AG04449 (cell line): ENCODE measurements at places on chromosomes 6 and 20.
A peak's percentile ranks its signal among the peaks of the same experiment; 100 is the strongest.

GRCh38 chr6:9623985-9624384 lies 790.9 kb downstream of the TFAP2A start:
- no peak for DNase-seq

DNA sequence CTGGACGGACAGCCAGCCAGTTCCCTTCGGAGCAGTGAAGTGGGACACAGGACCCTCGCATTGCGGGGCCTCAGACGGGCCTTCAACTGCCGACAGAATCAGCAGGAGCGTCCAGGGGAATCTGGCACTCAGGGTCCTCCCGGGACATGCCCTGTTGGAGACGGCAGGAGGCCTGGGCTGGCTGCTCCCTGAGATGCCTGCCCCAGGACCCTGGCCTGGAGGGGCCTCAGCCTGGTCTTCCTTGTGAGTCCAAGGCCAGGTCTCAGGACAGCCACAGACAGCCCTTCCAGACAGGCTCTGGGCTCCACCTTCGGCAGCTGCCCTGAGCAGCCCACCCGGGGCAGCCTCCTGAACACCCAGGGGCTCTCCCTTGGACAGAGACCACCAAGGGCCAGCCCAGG lies 14.6 kb upstream of the HELZ2 start:
- DNase-seq, result no peak

- no peak for DNase-seq
Observed at GRCh38 chr6:63094947-63095346, 116.3 kb upstream of the FKBP1C start.

DNA sequence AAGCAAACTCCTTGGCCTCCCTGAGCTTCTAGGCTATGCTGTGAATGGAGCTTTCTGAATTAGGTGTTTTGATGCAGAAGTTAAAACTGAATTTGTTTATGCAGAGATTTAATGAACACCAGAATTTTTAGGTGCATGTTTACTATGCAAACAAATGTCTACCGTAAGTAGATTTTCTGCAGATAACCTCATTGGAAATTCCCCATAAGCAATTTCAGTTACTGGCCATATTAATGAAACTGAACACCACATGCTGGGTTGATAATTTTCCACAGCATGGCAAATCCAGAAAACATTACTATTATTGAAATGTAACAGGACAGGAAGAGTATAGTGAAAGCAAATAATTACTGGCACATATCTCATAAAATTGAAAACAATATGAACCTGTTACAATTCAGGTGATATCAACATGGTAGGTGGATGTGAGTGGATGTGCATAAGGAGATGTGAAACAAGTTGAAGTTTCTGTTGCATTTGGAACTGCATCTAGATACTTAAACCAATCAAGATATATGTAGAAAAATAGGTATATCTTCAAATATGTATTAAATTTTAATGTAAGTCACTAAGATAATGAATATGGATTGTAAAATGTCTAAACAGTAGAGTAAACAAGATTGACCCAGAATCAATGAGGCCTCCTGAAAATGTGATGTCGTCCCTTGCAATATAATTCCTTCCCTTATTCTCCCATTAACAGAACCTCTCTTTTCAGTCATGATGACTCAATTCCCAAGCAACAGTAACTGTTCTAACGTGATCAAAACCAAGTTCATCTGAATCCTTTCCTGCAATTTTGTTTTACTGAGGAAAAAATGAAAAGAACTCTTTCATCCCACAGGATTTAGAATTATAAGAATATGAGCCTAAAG lies 11.0 kb downstream of the PTCHD4 start:
- DNase-seq, result no peak

DNA sequence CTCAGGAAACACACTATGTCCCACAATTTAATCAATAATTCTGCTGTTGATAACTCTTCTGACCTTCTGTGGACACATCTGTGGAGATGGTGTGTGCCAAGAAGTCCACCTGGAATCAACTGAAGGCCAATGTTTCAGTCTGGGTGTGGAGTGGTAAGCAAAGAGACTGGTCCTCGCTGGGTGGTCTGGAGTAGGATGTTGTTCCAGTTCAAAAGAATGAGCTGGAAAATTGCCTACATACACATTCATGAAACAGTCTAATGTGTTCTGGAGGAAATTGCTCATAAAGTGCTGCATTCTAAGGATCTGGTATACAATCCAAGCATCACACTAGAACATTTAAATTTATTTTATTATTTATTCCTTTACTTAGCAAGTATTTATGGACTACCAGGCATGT lies 33.9 kb upstream of the TBX18 start:
- no peak for DNase-seq

DNA sequence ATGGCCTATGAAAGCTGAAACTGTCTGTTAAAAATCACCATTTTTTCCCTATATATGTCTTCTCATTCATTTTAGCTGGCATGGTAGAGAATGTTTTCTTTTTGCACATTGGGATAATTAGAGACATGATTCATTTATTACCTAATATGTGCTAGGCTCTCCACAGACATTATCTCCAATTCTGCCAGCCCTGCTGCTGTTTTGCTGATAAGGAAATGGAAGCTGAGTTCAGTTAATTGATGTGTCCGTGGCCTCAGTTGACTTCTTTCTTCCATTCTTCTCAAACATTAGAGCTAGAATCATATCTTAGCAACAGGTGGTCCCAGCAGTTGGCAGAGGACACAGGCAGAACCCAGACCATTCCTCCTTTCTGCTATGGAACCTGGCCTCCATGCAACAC lies 644.1 kb upstream of the CITED2 start:
- no peak for DNase-seq

GRCh38 chr20:19758501-19759331 lies 658 bp downstream of the RIN2 start:
- no peak for DNase-seq

GRCh38 chr20:20806121-20807095 lies 94.0 kb upstream of the RALGAPA2 start:
- no peak for DNase-seq

DNA sequence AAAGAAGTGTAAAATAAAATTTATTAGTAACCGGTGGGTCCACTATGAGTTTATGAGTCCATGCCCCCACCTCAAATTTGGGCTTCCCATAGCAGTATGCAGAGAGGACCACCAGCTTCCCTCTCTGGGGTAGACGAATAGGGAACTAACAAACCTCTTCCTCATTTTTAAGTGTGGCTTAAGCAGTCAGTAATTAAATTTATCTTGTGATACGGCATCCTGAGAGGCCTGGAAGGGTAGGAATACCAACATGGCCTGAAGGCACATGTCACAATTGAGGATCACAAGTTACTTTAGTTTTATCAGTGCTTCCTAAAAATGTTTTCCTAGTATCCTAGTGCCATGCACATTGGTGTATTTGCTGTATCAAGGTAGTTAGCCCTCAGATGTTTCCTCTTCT lies 239.9 kb downstream of the HIVEP2 start:
- no peak for DNase-seq

GRCh38 chr20:51634877-51635276 lies 92.4 kb upstream of the NFATC2 start:
- no peak for DNase-seq

DNA sequence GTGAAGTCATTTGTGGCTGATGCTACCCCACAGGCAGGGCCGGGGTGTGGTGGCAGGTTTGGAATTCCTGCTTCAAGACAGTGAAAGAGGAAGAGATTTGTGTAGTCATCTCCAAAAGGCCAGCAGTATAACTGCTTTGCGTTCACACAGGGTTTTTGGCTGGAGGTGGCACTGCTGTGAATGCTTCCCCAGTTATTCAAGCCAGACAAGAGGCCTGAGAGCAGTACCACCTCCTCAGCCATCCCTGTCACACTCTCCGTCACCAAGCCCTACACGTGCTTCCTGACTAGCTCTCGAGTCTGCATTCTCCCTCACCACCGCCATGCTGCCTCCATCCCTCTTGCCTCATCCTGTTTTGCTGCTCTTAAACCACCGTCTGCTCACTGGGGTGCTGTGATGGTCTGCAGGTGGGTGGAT lies 23.9 kb downstream of the ARMC2 start:
- no peak for DNase-seq

DNA sequence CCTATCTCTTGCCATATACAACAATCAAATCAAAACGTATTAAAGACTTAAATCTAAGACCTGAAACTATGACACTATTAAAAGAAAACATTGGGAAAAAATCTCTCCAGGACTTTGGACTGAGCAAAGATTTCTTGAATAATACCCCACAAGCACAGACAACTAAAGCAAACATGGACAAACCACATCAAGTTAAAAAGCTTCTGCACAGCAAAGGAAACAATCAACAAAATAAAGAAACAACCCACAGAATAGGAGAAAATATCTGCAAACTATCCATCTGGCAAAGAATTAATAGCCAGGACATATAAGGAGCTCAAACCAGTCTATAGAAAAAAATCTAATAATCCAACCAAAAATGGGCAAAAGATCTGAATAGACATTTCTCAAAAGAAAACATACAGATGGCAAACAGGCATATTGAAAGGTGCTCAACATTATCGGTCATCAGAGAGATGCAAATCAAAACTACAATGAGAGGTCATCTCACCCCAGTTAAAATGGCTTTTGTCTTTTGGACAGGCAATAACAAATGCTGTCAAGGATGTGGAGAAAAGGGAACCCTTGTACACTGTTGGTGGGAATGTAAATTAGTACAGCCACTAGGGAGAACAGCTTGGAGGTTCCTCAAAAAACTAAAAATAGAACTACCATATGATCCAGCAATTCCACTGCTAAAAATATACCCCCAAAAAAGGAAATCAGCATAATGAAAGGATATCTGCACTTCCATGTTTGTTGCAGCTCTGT lies 76.2 kb downstream of the SNX5 start:
- DNase-seq, result no peak

DNA sequence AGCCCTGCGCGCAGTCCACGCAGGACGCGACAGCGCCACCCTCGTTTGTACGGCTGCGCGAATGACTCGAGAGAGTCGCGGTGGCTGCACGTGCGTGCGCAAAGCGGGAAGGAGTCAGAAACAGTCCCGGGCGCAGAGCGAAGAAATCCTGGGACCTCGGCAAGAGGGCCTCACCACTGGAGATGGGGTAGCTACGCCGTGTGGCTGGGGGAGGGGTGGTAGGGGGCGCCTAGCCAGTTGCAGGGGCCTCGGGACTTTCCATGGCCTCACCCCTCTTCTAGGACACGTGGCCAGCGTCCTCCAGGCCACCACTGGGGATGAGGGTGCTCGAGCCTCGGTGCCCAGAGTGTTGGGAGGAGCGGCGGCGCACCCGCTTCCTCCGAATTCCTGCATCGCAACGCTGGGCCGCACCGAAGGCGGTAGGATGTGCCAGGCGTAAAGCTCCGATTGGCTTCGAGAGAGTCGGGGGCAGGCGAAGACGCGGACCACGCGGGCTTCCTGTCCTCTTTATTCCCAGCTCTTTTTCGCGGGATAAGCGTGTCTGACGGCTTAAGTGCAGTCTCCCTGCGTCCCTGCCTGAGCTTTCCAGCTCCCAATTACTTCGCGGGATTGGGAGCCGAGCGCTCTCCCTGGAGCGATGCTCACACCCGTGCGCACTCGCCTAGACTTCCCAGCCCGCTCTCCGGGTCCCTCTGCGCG lies 38.7 kb downstream of the NCR2 start:
- DNase-seq, result no peak

GRCh38 chr6:129498950-129499842 lies 210.8 kb downstream of the ARHGAP18 start:
- no peak for DNase-seq

DNA sequence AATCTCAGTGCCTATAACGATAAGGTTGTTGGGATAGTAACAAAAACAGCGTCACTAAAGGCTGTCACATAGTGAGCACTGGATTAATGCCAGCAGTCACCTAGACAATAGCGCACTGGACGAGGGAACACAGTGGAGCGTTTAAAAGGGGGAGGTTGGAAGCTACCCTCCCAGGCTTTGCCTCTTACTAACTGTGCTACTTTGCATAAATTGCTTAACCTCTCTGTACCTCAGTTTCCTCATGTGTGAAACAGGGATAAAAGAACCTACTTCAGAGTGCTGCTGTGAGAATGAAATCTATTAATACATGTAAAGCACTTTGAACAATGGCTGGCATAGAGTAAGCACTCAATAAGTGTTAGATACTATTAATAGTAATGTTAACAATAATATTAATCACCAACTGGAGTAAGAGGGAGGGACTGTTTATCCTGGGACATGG lies 10.5 kb downstream of the BCL2L1 start:
- no peak for DNase-seq

GRCh38 chr20:46945465-46945864 lies 50.8 kb downstream of the EYA2 start:
- DNase-seq, result no peak

- no peak for DNase-seq
Observed at GRCh38 chr6:72657407-72658197, 35.7 kb downstream of the KCNQ5 start.

GRCh38 chr20:6238421-6238820 lies 115.6 kb upstream of the FERMT1 start:
- no peak for DNase-seq

- DNase-seq, result no peak
Observed at GRCh38 chr6:159862103-159862502, 28.7 kb upstream of the MAS1 start.

DNA sequence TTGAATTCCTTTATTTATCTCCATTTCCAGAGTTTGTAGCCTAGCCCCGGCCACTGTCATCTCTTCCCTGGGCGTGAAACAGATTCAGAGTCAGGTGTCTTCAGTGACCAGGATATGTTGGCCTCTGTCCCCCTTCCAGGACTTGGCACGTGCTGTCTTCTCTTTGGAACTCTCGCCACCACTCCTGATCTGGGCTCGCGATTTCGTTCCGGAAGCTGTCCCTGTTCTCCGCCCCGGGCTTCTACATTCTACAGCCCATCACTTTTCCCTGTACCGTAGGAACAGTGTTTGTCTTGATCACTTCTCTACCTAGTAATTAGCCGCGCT lies 739 bp downstream of the GSS start:
- DNase-seq, result no peak

DNA sequence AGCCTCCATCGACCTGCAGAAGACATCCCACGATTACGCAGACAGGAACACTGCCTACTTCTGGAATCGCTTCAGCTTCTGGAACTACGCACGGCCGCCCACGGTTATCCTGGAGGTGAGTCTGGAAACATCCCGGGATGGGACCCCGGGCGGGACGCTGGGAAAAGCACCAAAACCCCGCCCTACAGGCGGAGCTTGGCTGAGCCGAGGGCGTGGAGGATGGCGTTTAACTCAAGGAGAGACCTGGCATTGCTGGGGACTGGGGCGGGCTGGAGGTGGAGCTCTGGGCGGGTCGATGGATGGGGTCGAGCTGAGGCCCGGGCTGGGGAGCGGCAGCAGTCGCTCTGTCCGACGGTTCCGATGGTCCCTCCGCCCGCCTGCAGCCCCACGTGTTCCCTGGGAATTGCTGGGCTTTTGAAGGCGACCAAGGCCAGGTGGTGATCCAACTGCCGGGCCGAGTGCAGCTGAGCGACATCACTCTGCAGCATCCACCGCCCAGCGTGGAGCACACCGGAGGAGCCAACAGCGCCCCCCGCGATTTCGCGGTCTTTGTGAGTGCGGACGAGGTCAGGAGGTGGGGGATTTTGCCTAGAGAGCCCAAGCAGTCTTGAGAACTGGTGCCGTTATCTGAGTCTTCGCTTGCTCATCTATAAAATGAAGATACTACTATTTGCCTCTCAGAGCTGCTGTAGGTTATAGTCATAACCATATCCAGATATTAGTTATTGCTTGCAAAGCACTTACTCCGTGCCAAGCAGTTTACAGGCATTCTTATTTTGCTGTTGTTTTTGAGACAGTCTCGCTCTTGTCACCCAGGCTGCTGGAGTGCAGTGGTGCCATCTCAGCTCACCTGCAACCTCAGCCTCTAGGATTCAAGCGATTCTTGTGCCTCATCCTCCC lies 3.8 kb downstream of the SPAG4 start:
- peak; percentile 10 for DNase-seq

- no peak for DNase-seq
Observed at GRCh38 chr6:111171577-111172400, 84.5 kb downstream of the SLC16A10 start.
